ENCODE measurements at places on chromosomes 4 and X.

- no peak for DNase-seq
Observed at GRCh38 chrX:68699960-68700746, 52.7 kb downstream of the STARD8 start.

GRCh38 chrX:20315140-20315539, 48.4 kb upstream of the RPS6KA3 start:
- no peak for DNase-seq

DNA sequence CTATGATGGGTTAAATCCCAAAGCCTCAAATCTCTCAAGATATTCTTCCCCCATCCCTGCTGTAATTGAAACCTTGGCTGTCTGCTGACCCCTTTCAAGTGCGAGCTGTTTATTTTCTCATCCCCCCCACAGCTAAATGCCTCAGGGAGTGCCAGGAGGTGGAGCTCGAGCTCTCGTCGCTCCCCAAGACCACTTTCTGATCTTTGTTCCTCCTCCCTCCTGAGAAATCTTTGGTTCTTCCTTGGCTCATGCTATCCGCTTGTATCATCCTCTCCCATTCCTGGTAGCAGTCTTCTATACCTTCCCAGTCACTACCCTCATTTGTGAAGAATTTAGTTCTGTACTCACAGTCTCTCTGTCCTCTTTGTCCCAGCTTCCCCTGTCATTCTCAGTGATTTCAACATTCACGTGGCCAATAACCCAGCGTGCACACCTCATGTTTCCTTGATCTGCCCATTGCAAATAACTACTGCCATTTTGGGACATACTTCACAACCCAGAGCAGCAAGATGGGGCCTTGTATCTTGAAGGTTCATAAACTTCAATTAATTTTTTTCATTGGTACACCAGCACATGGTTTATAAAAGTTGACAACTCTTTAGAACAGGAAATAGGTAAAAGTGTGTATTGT, 9.2 kb upstream of the SLC25A43 start:
- no peak for DNase-seq

- no peak for DNase-seq
Observed at GRCh38 chr4:152011469-152011868, 250.7 kb upstream of the GATB start.

- no peak for DNase-seq
Observed at GRCh38 chr4:62952366-62952765, 1456.9 kb downstream of the TECRL start.

DNA sequence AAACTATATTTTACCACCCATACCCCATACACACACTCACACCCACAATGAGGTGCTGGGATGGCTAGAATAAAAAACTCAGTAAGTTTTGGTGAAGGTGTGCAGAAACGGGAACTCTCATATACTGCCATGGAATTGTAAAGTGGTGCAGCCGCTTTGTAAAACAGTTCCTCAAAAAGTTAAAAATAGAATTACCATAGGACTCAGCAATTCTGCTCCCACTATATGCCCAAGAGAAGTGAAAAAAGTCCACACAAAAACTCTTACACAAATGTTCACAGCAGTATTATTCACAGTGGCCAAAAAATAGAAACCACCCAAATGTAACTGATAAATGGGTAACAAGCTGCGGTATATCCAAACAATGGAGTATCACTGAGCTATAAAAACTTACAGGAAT, 6.5 kb downstream of the CENPU start:
- DNase-seq: no peak

GRCh38 chrX:45719751-45720501, 519.2 kb upstream of the DIPK2B start:
- DNase-seq: no peak

- DNase-seq: no peak
Observed at GRCh38 chr4:77009511-77010115, 60.1 kb downstream of the SEPTIN11 start.

- peak; percentile 43 for DNase-seq
Observed at GRCh38 chr4:3241898-3242524, 6.9 kb upstream of the MSANTD1 start.

- DNase-seq: no peak
Observed at GRCh38 chr4:106358899-106359298, 9.7 kb downstream of the GIMD1 start.

DNA sequence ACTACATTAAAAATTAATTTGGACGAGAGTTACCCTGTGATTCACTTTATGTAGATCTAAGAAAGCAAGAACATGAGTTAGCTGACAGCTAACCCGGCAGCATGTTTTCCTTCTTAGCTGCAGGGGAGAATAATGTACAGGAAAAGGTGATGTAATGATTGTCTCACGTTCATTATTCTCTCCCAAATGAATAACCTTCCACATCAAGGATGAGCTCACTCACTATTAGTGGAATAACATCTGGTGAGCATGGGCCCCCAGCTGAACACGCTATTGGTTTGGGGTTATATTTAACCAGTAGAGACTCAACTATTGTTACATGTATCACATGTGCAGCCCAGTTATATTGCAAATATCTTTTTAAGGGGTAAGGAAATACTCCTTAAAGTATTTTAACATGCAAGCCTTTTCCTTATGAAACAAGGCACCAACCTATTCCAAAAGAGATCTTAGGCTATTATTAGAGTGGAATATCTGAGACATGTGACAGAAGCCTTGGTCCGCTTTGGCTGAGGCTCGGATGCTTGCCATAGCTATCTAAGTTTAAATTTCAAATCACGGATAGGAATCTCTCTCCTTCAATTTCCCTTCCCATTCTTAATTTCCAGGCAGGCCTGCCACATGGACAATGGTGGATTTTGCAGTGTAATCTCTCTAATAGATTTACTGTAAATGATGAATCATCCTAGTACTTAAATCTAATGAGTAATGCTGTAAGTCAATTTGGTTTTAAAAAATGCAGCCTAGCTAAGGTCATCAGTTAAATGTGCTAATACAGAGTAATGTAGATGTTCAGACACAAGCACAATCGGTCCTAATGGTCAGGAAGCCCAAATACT, 99.0 kb upstream of the OTUD4 start:
- DNase-seq: no peak
